Motor neuron (in vitro differentiated cells): ENCODE measurements at places on chromosomes 2 and 18.

- ATAC-seq = no peak
These were observed 43.7 kb downstream of the FRZB start for GRCh38 chr2:182822733-182823132.

DNA sequence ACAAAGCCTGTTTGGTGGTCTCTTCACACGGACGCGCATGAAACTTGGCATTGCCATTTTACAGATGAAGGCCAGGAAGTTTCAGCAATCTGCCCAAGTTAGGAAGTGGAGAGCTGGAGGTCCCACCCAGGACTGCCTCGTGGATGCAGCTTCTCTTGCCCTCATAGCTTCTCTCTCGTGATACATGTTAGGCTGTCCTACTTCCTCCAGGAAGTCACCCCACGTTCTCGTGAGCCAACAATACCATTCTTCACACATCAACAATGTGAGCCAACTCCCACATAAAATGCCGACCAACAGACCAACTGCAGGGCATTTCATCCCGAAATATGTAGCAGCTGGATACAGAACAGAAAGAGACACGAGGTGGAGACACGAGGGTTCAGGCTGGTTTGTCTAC, 85.3 kb downstream of the MREG start:
- ATAC-seq = no peak

- no peak for ATAC-seq
These were observed 236.7 kb downstream of the SLC4A3 start for GRCh38 chr2:219864154-219864553.

- no peak for ATAC-seq
These were observed 22.2 kb upstream of the STK25 start for GRCh38 chr2:241530571-241530970.

DNA sequence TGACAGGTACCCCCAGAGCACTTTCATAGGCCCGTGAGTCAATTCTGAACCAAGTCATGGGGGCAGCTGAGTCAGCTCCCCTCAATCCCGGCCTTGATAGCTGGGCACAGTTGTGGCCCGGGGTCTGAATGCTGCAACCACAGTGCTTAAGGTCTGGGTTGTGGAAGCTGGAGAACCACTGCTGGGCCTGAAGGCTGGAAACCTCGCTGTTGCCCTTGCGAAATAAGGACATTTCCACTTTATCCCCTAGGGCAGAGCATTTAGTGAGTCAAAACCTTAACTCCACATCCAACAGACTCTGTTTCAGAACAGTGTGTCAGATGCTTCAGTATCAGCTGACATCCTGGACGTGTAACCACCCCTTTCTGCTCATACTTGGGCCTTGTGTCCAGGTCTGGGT, 58.6 kb downstream of the SP110 start:
- no peak for ATAC-seq

- ATAC-seq = no peak
These were observed 3.6 kb downstream of the TLK1 start for GRCh38 chr2:171157109-171157500.

- no peak for ATAC-seq
These were observed 3.1 kb downstream of the CD28 start for GRCh38 chr2:203709416-203710040.

DNA sequence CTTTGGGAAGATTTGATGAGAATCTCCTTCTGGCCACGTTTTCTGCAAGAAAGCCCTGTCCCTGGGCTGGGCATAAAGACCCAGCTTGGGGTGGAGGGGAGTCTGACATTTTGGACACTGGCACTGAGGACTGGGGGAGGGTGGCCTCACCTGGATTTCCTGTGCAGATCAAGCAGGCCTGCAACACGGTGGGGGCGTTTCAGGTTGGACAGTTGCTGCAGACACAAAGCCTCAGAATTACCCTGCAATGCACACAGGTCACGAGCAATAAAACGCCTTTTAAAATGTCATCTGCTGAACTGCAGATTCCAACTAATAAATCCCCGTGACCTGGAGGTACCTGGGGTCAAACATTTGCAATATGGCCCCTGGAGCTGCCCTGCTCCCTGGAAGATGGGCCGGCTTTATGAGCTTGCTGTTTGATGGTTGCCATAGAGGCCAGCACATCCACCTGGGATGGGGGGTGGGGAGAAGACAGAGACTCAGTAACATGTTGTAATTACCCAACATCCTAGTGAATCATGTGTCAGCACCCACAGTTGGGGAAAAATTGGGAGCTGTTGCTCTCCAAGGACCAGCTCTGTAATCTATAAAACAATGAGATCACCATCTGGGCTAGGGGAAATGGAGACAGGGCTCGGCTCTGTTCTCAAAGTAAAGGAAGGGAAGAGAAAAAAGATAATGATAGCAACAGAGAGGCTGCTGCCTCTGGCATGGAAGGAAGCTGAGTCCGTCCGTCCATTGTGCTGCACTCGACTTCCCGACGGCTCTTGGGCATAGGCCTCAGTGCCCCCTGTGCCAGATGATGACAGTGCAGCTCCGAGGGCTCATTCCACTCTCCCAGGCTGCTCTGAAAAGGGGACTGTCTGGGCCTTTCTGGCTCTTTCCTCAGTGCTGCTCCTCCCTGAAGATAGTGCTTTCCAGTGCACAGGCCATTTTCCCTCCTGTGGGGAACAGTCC, 340.3 kb downstream of the CYRIA start:
- ATAC-seq = no peak

DNA sequence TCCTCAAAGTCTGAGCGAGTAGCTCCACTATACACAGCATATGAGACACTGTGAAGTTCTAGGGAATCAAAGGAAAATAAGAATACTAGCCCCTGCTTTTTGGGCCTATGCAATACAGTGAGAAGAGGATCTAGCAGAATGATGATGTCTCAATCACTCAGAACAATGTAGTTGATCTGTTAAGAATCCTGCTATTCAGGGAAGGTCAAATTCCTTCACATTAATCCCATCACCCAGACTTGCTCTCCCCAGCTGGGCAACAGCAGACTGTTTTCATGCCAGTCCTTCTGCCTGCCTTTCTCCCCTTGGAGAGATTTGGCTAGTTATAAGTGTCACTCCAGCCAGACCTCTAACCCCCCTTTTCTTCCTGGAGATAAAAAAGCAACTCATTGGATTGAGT, 230.0 kb upstream of the EPHA4 start:
- ATAC-seq = peak; percentile 60

- no peak for ATAC-seq
These were observed 162.7 kb downstream of the KLHL29 start for GRCh38 chr2:23547725-23548124.

GRCh38 chr2:64643838-64644457, 9.8 kb downstream of the SERTAD2 start:
- no peak for ATAC-seq

DNA sequence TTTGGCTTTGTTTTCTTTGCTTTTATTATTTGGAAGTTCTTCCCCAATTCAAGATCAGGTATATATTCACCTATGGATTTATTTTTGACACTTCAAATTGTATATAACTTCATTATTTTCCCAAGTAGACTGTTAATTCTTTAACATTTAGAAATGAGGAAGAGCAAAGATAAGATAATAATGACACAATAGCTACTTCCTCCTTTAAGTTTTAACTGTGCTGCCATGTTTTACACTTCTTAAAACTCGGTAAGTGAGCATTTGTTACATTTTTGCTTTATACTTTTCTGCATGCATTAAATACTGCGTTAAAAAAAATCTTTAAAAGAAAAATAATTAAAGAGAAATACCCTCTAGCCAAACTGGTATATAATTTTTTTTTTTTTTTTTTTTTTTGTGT, 32.5 kb downstream of the SLC66A3 start:
- ATAC-seq = no peak

GRCh38 chr2:163633291-163633690, 102.5 kb downstream of the FIGN start:
- ATAC-seq = no peak

GRCh38 chr2:165064743-165065142, 109.4 kb upstream of the SLC38A11 start:
- no peak for ATAC-seq

- no peak for ATAC-seq
These were observed 176.9 kb upstream of the FN1 start for GRCh38 chr2:215612786-215613185.

- ATAC-seq = peak; percentile 53
These were observed 68.0 kb downstream of the DAW1 start for GRCh38 chr2:227939271-227940027.

GRCh38 chr2:230018153-230018552, 50.6 kb downstream of the SLC16A14 start:
- peak; percentile 48 for ATAC-seq

DNA sequence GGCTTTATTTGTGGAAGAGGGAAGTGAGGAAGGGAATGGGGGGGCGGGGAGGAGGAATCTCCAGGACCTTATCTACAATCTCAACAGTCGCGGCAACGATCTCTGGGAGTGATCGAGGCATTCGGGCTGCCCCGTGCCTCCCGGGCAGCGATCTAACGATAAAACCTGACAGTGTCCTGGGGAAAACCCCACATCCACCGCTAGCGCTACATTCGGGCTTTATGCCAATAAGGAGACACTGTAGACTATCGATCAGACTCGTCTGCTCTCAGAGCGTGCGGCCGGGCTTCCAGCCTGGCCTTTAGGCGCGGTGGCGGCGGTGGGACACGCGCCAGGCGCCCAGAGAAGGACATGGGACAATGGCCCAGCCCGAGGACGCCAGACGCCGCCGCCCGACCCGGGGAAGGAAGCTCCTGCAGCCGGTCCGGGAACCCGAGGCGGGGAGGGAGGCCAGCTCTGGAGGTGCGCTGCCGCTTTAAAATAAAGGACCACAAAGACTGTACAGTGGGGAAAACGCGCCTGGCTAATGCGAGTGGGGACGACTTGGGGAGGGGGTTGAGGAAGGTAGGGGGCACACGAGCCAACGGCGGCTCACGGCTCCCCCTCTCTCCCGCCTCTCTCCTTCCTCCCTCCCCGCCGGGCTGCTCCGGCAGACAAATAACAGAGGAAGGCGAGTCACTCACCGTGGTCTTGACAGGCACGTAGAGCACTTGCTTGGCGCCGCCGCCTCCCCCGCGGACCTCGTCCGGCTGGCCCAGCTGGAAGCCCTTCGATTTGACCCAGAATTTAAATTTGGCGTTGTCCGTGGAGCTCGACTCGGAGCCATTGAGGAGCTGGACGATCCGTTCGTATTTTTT, 2.2 kb downstream of the NOL4 start:
- ATAC-seq = peak; percentile 26

- no peak for ATAC-seq
These were observed 101.4 kb downstream of the RBMS1 start for GRCh38 chr2:160392201-160392600.

- ATAC-seq = no peak
These were observed 87.7 kb downstream of the GATA6 start for GRCh38 chr18:22257022-22257543.

GRCh38 chr18:63683152-63683551, 19.6 kb upstream of the SERPINB11 start:
- ATAC-seq = no peak

DNA sequence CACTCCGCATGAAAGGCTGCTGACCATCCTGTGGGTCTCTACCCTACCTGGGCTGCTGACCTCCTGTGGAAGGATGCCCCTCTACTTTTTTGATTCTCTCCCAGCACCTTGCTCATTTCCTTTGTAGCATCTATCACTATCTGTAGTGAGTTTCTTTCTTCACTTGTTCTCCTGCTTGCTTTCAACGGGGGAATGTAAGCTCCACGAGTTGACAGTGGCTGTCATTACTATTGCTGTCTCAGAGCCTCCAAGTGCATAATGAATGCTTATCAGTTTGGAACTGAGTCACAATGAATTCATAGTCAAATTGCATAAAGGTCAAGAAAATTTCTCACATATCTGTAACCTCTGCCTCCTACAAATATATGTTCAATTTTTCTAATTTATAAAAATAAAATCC, 477.7 kb downstream of the PLCL1 start:
- ATAC-seq = peak; percentile 31

DNA sequence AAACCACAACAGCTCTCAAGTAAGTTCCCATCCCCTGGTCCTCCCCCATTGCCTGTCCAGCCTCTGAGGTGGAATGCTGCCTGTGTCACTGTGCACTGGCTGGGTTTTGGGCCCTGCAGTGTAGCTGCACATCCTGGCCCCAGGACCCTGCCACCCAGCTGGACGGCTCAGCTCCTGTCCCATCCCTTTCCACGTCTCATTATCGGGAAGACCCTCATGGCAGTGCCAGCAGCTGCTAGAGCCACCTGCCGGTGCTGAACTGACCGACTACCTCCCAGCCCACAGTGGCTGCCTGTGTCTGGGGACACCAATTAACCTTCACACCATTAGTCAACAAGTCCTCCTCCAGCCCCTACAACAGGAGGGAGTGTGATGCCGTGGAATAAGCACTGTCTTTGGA, 31.9 kb downstream of the ADCY3 start:
- no peak for ATAC-seq

- no peak for ATAC-seq
These were observed 34.1 kb downstream of the PPP1R1C start for GRCh38 chr2:182019731-182020130.

DNA sequence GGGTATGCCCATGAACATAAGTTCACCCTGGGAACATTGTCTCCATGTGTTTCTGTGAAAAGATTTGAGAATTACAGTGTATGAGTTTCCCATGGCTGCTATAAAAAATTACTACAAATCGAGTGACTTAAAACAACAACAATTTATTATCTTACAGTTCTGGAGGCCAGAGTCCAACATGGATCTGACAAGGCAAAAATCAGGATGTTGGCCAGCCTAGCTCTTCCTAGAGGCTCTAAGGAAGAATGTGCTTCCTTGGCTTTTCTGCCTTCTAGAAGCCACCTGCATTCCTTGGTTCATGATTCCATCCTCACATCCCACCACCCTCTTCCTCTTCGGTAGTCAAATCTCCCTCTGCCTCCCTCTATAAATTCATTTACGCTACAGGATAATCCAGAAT, 38.6 kb downstream of the FAM124B start:
- no peak for ATAC-seq

DNA sequence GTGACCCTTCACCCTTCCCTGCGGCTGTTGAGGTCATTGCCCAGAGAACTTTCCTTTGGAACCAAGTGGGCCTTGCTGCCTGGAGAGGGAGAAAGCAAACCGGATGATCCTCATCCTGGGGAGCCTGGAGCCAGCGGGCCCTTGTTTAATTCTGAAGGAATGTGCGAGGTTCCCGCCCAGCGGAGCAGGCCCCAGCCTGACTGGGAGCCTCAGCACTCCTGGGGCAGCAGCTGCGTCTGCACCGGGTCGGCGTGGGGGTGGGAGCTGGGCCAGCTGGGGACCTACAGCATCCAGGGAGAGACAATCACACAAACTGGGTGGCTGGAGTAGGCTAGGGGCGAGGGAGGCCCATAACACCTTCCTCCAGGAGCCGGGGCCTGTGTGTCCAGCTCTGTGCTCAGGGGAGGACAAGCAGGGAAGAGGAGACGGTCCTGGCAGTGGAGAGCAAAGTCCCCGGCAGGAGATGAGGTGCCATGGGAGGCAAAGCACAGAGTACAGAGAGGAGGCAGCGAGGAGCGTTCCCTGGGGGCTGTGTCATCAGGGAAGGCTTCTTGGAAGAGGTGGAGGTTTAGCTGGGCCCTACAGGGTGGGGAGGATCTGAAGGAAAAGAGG, 61.9 kb upstream of the HAAO start:
- peak; percentile 67 for ATAC-seq

GRCh38 chr18:13464432-13465123, 246.0 kb downstream of the LDLRAD4 start:
- ATAC-seq = no peak
